ENCODE measurements at places on chromosomes 7 and 10.

DNA sequence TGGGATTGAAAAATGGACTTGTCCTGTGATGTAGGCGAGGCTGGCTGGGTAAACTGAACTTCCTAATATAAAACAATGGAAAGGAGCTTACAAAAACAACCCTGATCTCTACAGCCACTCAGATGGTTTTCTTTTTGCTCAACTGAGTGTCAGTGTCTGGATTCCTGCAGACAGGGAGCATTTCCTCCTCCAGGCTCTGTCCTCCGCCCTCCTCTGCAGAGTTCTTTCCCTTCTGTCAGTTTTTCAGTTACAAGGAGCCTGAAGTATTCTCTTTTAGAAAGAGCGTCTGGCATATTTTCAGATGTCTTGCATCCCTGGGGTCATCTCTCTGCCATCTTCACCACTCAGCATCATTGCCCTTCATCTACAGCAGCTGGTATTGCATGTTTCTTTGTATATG is 50.0 kb upstream of the PITRM1 start:
- DNase-seq, result no peak

- peak; percentile 56 for DNase-seq
Observed at GRCh38 chr7:873367-874002, 2.9 kb upstream of the GET4 start.

DNA sequence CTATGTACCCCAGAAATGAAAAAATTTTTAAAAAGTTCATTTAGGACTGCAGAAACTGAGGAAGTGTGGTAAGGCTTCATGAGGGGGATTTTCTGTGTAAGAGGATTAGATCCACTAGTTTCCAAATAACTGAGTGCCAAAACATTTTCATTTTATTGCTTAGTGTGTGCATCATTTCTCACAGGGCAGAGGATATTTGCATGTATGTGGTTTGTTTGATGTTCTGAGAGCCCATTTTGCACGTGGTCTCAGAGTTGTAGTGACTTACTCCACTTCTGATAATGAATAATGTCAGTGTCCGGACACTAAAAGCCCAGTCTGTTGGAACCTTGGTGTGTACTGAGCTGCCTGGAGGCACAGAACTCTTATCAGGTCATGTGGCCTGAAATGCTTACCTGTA is 299.9 kb downstream of the AUTS2 start:
- no peak for DNase-seq

- DNase-seq, result no peak
Observed at GRCh38 chr7:6545398-6546126, 5.7 kb downstream of the GRID2IP start.

GRCh38 chr10:95241533-95241932 is 47.5 kb downstream of the ACSM6 start:
- DNase-seq, result no peak

GRCh38 chr10:103493362-103493915 is at the start of gene NEURL1:
Gene NEURL1 (plus strand): TSS chr10:103493705. CDS start chr10:103494388, 683 bp downstream.
- no peak for DNase-seq

DNA sequence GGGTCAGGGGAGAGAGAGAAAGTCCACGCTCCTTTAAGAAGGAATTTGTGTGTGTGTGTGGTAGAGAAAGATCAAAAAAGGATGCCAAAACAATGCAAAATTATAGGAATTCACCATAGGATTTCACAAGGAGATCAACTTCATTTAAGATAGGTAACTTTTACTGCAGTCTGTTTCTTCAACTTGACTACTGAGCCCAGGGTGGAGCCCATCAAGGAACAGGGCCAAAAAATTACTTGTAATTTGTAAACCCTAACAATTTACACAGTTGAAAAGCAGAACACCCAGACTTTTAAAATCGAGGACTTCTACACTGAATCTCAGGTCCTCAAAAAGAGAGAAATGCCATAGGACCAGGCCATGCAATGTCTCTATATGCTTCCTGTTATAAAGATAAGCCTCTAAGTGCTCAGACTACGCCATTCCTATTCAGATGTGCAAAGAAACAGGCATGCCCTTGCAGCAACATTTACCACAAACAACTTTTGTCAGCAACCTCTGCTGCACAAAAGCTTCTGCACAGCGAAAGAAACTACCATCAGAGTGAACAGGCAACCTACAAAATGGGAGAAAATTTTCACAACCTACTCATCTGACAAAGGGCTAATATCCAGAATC is 10.6 kb upstream of the GIMAP4 start:
- peak; percentile 6 for DNase-seq

DNA sequence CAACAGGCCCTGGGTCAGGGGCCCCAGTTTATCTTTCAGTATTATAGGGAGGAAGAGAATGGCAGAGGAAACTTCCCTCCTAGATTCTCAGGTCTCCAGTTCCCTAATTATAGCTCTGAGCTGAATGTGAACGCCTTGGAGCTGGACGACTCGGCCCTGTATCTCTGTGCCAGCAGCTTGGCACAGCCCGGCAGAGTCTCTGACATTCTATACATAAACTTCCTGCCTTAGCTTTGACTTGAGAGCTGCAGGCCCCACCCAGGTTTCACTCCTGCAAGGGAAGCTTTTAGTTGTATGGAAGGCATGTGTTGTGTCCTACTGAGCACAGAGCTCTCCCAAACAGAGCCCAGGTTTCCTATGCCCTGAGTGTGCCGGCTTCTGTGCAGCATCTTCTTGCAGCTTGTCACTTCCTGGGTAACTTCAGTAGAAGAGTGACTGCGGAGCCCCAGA is 205.6 kb upstream of the PRSS58 start:
- DNase-seq, result no peak

- no peak for DNase-seq
Observed at GRCh38 chr10:102633287-102633686, 11.0 kb upstream of the TRIM8 start.

- no peak for DNase-seq
Observed at GRCh38 chr7:68423356-68423755, 1174.9 kb upstream of the AUTS2 start.
